ENCODE measurements at places on chromosomes 6 and 20. TPM values are rescaled to one million over a fixed set of nuclear protein-coding genes. Genes with fewer than 3 reads are reported as not detected.

Gene BANF2
- total RNA-seq = not detected

Gene GRM1
- not detected for total RNA-seq

GRCh38 chr20:50374541-50375078, 135.6 kb upstream of the PTPN1 start:
- H3K27me3 ChIP-seq = no peaks in the 10 kb centered on the region
- no peak overlapping the region for H3K4me3 ChIP-seq
- H3K36me3 ChIP-seq = no peaks in the 10 kb centered on the region
- no peak for DNase-seq
- H3K27ac ChIP-seq = no peak overlapping the region

DNA sequence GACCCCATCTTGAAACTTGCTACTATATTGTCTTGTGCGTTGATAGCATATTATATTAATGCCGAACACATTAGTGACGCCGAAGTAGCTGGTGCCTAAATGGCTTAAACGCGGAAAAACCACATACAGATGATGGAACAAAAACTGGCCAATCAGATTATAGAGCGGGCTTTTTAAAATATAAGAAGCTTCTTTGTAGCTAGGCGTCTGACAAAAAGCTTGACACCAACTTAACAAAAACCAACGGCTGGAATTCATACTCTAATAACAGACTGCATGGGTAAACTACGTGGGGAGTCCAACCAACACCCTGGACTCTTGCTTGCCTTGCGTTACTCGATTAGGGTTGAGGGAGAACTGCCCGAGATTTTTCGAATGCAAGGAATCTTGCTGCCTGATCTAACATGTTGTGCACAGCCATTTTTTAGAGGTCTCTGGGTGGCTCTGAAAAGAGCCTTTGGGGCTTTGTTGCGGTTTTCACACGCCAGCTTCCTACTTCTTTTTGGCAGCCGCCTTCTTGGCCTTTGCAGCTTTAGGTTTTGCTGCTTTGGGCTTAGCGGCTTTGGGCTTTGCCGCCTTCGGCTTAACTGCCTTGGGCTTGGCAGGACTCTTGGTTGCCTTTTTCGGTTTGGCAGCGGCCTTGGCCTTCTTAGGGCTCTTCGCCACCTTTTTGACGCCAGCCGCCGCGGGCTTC, 45.7 kb downstream of the OR2B2 start:
- peaks cover 23% of the 10 kb centered on the region for H3K4me1 ChIP-seq
- no peaks in the 10 kb centered on the region for H3K36me3 ChIP-seq
- H3K4me3 ChIP-seq = peak overlapping the region; percentile 46
- H3K27ac ChIP-seq = peak overlapping the region; percentile 89

- H3K36me3 ChIP-seq = peaks cover 37% of the 10 kb centered on the region
- H3K4me3 ChIP-seq = no peak overlapping the region
- peaks cover 4% of the 10 kb centered on the region for H3K4me1 ChIP-seq
These were observed 53.8 kb downstream of the CDC5L start for GRCh38 chr6:44441091-44441855.

DNA sequence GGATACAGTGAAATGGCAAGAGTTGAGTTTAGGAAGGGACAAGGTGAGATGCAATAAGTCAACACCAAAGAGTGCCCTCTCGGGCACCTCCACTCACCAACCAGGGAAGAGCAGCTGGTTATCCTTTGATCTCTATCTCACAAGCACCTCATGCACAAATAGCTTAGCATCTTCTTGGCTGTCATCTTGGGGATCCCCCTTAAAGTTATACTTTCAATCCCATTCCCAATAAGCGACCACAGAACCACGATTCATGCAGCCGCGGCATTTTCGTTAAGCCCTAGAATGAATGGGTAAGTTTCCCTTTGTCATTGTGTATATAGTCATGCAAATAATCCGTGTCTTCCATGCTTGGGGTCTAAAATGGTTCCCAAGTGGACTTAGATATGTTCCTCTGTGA, 73.5 kb downstream of the ADTRP start:
- no peak overlapping the region for H3K4me3 ChIP-seq
- 0 out of 2 replicates have a peak, but pooled peaks cover 4% of the 10 kb centered on the region for H3K4me1 ChIP-seq
- DNase-seq = no peak

GRCh38 chr20:48766205-48766604, 61.6 kb downstream of the PREX1 start:
- H3K27me3 ChIP-seq = no peaks in the 10 kb centered on the region
- peaks cover 18% of the 10 kb centered on the region for H3K4me1 ChIP-seq
- no peak for DNase-seq
- no peaks in the 10 kb centered on the region for H3K36me3 ChIP-seq
- H3K27ac ChIP-seq = no peak overlapping the region

GRCh38 chr6:113340371-113340770, 516.8 kb upstream of the MARCKS start:
- H3K27me3 ChIP-seq = no peaks in the 10 kb centered on the region
- H3K27ac ChIP-seq = no peak overlapping the region
- no peaks in the 10 kb centered on the region for H3K4me1 ChIP-seq
- no peaks in the 10 kb centered on the region for H3K36me3 ChIP-seq
- no peak for DNase-seq
